ENCODE measurements at places on chromosomes 1 and 21.

GRCh38 chr1:35931446-35932157, 697 bp downstream of the AGO3 start:
- no peak for DNase-seq

GRCh38 chr1:206908038-206908437, 10.8 kb downstream of the IL24 start:
- no peak for DNase-seq

DNA sequence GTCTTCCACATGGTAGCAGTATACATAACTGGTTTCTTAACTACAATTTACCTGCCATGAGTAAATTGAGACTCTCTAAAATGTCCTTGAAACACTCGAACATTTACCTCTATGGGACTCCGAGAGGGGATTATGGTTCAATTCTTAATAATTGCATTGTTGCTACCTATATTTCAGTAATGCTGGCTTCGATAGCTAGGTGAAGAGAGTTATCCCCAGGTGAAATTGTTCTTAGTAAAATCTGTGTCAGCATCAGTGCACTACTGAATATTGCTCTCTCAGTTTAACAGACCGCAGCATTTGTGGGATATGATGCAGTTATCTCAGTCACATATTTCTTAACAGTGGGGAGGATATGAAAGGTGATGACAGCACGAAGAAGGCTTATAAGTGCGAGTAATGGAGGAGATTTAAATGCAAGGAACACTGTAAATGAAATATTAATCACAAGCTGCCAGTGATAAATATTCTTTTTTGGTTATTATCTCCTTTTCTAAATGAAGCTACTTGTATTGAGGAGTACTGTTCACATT, 801.9 kb downstream of the BRINP3 start:
- DNase-seq, result no peak

DNA sequence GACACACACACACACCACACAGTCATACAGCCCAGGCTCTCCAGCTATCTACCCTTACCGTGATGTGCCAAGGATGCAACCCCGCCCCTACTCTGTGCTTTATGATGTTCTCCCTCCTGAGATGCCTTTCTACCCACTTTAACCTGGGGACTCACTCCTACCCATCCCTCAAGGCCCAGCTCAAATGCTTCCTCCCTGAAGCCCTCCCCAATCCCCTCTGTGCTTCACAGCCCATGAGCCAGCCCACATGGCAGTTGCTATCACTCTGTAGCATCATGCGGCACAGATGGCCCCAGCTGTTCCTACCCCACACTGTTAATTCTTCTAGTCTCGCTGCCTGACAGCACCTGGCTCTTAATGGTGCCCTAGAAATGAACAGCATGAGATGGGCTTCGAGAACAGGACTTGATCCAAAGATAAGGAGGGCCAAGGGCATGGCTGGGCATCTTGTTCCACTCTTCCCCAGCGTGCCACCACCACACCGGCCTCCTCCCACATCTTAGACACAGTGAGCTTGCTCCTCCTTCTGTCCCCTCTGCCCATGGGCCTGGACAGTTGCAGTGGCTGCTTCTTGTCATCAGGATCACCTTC, 109.8 kb downstream of the GLIS1 start:
- DNase-seq, result no peak

DNA sequence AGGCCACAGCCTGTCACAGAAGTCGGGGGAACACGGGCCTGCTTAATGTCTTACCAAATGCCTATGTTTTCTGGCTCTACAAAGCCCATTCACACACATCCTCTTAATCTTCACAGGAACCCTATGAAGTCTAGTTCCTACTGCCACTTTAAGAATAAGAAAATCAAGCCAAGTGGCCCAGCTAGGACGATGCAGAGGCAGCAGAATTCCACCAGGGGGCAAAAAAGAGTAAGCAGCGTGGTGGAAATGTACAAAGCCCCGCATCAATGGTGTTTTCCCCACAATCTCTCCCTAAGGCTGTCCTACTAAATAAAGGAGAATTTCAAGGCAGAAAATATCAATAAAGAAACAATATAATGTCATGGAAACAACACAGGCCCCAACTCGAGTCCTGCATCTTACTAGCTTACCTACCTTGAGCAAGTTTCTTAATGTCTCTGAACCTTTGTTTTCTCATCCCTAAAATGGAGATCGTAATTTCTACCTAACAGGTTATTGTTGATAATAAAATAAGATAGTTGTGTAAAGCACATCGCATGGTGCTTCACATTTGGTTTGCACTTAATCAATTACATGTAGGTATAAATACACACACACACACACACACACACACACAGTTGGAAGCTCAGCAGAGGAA, 21.4 kb downstream of the SEC16B start:
- no peak for DNase-seq

- no peak for DNase-seq
Measured at GRCh38 chr1:15583016-15583706, 1.7 kb downstream of the AGMAT start.

DNA sequence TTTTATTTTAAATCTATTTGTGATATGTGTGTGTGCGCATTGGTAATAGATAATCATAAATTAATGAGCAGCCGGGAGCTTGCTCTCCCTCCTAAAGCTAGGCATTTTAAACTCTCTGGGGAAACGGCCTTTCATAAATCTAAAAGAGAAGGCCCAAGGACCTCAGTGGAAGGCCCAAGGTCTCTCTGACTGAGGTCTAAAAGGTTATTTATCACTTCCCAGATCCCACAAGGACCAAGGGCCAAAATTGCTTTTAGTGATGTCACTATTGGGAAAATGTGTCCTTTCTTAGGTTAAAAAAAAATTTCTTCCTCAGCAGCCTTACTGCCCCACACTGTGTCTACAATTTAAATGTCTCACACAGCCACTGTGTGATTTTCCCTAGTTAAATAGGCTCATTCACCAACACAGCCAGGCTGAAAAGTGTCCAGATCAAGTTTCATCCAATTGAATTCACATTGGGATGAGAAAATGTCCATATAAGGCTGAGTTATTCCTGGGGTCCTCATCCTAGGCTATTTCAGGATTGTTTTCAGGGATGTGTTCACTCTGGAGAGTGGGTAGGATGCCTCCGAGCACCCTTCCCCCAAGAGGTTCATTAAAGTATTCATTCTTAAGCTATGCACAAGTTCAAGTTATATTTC, 46.1 kb downstream of the SLC44A3 start:
- DNase-seq, result no peak

GRCh38 chr21:26115305-26115704, 55.3 kb downstream of the APP start:
- DNase-seq, result no peak
